ENCODE measurements at places on chromosomes 7 and 10. TPM values are rescaled to one million over a fixed set of nuclear protein-coding genes. Genes with fewer than 3 reads are reported as not detected.

CYP2C19 gene
- not detected for total RNA-seq

GNG11 gene
- 479 TPM for total RNA-seq

ZNF488 gene
- total RNA-seq: under 0.01 TPM

NXPH1 gene
- total RNA-seq: not detected

STOX1 gene
- 0.22 TPM for total RNA-seq
